Stimulated activated CD8-positive, alpha-beta memory T cell treated with anti-CD3 and anti-CD28 coated beads, Interleukin-12 subunit alpha, Interleukin-12 subunit beta, amount 100 ng/mL, for 4 hours (primary cell): ENCODE measurements at places on chromosomes 7 and 10.
A peak's percentile ranks its signal among the peaks of the same experiment; 100 is the strongest.

GRCh38 chr10:75304741-75305390, 69.1 kb upstream of the COMTD1 start:
- no peak for DNase-seq

DNA sequence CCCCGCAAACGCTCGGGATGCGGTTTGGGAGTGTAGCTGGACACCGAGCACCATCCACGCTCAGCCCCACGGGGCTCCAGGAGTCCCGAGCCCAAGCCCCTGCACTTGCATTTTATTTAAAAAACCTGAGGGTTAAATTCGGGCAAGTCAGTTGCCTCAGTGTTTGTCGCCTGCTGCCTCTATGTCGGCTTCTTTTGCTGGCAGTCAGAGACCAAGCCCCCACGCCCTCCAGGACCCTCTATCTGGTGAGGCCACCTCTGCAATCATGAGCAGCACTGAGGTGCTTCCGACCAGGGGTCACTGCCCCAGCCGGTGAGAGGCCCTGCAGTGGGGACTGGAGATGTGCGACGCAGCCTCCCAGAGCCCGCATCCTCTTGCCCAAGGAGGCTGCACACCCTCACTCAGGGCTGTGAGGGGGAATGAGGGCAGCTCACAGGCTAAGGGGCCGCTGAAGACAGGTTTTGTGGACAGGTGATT, 13.3 kb upstream of the ZNF273 start:
- DNase-seq = no peak

GRCh38 chr10:92816091-92816531, 32.2 kb upstream of the EXOC6 start:
- DNase-seq = no peak

DNA sequence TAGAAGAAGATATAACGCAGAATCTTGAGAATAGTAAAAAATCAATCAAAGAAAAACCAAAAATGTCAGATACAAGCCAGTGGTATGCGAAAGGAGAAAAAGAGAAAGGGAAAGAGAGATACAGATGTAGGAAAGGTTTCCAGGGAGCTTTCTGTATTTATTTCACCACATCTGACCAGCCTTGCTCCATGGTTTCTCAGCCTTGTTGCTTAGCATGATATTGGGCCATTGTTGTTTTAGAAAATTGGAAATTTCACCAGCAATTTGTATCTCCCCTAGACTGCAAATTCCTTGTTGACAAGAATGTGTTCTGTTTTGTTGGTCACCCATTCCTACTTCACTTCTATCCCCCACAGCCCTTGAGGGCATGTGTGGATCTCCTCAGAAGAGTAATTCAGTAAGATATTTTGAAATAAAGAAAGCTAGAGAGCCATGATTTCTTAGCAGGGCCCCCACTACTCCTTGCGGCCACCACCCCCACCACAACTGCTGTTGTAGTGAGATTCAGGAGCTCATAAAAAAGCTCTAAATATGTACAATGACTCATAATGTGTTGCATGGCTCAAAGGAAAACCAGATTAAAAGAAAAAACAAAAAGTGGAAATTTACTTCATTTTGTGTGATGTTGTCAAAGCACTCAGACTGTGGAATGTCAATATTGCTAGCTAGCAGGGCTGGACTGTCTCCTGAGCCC, 138.7 kb downstream of the CHRM2 start:
- DNase-seq = no peak

GRCh38 chr10:110783509-110784107, 88.1 kb upstream of the PDCD4 start:
- peak; percentile 40 for DNase-seq

- no peak for DNase-seq
Measured at GRCh38 chr7:15747301-15747700, 60.8 kb upstream of the MEOX2 start.

DNA sequence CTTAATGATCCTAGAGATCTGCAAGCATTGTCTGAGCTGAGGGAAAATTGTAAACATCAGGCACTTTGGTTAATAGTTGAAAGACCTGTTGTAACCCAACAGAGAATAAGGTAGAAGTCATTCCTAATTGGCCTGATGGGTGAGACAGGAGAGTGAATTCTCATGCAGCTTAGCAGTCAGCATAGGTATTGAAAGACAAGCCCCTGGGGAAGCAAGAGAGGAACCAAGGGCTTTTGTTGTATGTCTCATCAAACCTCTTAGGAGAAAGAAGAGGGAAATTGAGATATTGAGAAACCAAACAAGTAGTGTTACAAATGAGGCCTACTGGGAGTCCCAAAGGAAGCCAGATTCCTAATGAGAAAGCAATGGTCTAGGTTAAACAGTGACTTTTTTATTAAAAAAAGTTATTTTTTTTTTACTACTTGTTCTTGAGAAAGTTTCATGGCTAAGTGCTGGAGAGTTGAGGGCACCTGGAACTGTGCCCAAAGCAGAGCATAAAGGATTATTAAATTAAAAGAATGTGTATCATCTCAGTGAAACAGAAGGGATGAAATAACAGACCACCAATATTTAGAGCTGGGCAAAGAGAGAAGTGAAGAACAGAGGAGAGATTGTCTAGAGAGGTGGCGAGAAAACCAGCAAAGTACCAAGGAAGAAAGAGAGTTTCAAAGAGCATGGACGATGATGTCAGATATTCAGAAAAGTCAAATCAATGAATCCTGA, 168.9 kb downstream of the CDK14 start:
- DNase-seq = no peak
